T-cell (primary cell): ENCODE measurements at places on chromosomes 4 and X. TPM values are rescaled to one million over a fixed set of nuclear protein-coding genes. Genes with fewer than 3 reads are reported as not detected.

Gene SSX3
- not detected for total RNA-seq

GRCh38 chr4:186728631-186729271 lies 5.1 kb upstream of the FAT1 start:
- DNase-seq, result no peak

DNA sequence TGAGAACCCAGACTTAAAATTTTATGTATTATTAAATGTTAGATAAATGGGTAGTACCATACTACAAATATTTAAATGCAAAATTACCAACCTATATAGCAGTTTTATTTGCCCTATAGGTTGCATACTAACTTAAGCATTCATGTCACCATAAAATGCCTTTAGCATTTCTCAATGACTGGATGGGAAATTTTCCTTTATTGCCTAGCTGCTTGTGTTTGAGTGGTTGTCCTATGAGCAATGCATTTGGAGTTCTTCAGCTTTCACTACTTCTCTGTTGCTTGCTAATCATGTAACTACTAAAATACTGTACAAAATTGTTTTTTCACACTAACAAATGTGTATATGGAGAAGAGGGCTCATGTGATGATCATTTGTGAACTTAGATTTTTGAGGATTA lies 44.2 kb upstream of the CEP135 start:
- no peak for DNase-seq

Gene CENPVL2
- not detected for total RNA-seq

- DNase-seq, result no peak
These were observed 168.3 kb downstream of the TMA16 start for GRCh38 chr4:163662768-163663167.

- no peak for DNase-seq
These were observed 50.3 kb upstream of the STPG2 start for GRCh38 chr4:98193459-98194105.
